ENCODE measurements at places on chromosomes 5 and 9.
A peak's percentile ranks its signal among the peaks of the same experiment; 100 is the strongest.

GRCh38 chr5:40477856-40478546 is 201.7 kb upstream of the PTGER4 start:
- DNase-seq: no peak

GRCh38 chr9:84339962-84340361 is 596 bp downstream of the SLC28A3 start:
- DNase-seq: peak; percentile 8

DNA sequence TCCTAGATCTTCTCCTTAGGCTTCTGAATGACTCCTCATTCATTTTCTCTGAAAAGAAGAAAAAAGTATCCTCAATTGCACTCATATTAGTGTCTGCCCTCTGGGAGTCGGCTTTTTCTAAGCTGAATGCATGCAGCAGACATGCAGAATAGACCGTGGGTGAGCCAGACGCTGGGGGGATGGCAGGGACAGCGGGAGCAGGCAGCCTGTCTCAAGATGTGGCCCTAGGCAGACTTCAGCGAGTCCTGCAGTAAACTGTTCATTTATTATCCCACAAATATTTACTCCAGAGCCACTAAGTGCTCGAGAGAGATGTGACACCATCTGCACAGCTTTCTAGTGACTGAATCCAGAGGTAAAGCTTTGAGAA is 164.9 kb upstream of the RAI14 start:
- DNase-seq: no peak

DNA sequence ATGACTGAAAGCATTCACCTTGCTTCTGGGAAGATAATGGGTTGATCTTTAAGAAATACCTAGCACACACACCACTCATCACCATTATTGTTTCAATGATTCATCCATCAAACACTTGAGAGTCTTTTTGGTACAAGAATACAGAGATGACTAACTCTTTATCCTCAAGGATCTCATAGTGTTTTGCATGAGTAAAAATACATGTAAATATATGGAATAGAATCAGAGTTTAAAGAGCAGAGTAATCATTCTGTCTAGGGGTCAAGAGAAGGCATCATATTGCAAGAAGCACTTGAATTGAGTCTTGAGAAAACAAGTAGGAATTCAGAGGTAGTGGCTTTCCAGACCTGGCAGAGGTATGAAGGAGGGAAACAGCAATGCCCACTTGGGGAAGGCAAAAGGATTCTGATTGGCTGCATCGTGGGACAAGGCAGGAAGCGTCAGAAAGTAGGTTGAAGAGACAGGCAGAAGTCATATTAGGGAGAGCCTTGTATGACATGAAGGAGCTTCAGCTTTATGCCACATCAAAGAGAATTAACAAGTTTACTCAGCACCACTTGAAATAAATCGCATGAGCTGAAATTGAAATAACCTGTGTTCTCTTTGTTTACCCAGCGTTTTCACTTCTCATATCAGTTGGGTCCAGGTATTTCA is 542.5 kb downstream of the TLE1 start:
- no peak for DNase-seq

DNA sequence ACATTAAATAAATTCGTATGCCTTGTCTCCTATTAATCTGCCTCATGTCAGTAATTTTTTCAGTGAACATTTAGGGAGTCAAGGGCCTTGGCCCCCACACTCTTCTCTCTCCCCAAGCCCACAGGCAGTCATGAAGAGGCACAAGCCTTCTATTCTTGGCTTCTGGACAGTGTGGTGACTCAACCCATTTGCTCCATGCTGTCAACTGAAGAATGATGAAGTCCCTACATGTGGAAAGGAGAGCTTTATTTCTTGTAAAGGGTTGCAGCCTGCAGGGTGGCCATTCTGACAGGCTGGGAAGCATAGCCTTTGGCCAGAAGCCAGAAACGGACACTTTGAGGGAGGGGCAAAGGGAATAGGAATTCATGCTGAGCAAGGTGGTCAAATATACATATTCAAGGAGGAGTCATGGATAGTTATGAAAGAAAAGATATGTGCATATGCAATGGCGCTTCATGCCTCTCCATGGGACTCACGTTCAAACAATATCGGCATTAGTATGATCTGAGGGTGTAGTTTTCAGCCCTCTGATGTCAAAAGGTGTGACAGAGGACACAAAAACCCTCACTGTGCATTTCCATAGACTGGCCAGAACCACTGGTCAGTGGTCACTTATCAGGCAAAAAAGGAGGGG is 31.3 kb downstream of the ANKRA2 start:
- DNase-seq: no peak

Data from NCI-H526 (cell line).